ENCODE measurements at places on chromosomes 1 and 21. TPM values are rescaled to one million over a fixed set of nuclear protein-coding genes. Genes with fewer than 3 reads are reported as not detected.

Gene CBS
- total RNA-seq = 3.5 TPM

Gene MSTO1
- total RNA-seq = 7.4 TPM

DNA sequence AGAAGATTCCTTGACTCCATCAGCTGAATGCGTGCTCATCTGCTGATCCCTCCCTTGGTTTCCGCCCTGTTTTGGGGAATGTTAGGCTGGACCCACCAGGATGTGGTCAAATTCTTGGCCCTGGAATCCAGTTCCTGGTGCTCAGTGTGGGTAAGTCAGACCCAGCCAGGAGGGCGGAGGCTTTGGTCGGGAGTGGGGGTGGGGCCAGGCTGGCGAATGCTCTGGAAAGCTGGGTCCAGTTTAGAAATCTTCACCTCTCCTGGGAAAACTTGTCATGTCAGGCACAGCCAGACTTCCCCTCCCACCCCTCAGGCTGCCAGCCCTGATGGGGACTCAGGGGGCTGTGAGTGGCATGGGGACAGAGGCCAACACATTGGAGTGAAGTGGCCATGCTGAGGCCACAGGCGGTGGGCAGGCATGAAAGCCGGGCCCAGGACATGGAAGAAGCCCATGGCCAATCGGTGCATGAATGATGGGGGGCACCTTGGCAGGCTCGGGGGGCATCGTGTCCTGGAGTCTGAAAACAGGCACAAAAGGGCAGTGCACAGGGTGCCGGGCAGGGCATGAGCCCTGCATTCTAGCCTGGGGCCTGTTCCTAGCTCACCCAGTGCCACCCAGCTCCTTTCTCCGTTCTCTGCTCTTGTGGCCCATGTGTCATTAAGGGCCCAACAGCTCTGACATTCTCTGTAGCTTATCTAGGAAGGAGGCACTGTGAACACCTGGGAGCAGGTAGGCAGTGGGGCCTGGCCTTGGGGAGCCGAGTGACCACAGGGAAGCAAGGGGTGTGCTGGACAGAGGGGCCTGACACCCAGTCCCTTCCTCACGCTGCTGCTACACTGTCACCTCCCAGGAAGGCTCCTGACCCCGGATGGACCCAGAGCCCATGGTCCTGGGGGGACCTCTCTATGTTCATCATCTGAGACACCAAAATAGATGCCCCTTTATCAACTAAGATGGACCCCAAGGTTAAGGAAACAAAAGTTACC lies 14.6 kb upstream of the PADI1 start:
- DNase-seq = no peak
- no peak overlapping the region for H3K4me3 ChIP-seq
- H3K4me1 ChIP-seq = no peaks in the 10 kb centered on the region
- H3K36me3 ChIP-seq = no peaks in the 10 kb centered on the region
- no peak overlapping the region for H3K27ac ChIP-seq

DNA sequence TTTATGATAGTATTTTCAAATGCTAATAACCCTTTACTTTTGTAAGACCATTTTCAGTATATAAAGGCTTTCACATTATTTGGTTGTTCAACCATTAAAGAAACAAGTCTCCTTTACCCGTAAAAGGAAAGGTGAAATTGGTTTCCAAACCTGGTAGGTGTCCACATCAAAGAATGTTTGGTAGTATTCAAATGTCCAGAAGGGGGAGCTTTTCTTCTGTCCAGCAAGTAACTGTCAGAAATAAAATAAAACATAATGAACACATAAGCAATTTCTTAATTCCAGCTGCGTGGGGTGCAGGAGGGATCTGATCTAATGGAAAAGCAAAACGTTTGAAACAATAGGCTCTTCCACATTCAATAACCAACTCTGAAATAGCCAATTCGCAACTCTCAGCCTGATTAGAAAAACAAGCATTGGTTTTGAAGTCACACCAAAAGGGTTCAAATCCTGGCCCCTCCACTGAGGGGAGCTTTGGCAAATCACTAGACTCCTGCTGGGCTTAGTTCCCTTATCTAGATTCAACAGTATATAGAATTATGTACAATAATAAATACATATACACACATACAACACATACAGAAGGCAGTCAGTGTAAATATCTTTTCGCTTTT lies 11.0 kb downstream of the YIPF1 start:
- no peak overlapping the region for H3K4me3 ChIP-seq
- H3K36me3 ChIP-seq = peaks cover 13% of the 10 kb centered on the region
- H3K27ac ChIP-seq = no peak overlapping the region
- DNase-seq = no peak
- no peaks in the 10 kb centered on the region for H3K4me1 ChIP-seq
- no peaks in the 10 kb centered on the region for H3K27me3 ChIP-seq

DNA sequence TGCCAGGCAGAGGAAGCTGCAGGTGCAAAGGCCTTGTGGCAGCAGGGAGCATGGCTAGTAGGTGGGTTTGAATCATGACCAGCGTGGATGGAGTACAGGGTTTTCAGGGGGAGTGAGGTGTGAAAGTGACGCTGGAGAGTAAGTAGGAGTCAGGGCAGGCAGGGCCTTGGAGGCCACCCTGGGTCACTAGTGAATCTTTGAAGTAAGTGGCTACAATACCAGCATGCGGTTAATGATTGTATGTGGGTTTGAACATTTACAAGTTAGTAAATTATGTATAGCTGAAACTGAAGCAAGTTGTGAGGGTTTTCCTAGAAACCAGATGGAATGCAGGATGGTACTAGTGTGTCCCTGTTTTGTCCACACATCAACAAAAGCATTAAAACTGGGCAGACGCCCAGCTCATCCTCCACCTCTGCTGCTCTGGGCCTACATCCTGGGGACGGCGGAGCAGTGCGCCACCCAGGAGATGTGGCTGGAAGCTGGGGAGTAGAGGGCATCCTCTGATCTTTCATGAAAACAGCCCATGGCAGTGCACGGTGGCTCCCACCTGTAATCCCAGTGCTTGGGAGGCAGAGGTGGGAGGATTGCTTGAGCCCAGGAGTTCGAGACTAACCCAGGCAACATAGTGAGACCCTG lies 41.2 kb upstream of the B3GALNT2 start:
- no peak overlapping the region for H3K4me3 ChIP-seq
- H3K27ac ChIP-seq = no peak overlapping the region
- H3K27me3 ChIP-seq = peaks cover 6% of the 10 kb centered on the region
- no peaks in the 10 kb centered on the region for H3K36me3 ChIP-seq

Data from heart left ventricle (tissue), 16 donors.